ENCODE measurements at places on chromosomes 7 and 10.

- DNase-seq: no peak
Observed at GRCh38 chr10:79336739-79337138, 10.5 kb upstream of the PPIF start.

DNA sequence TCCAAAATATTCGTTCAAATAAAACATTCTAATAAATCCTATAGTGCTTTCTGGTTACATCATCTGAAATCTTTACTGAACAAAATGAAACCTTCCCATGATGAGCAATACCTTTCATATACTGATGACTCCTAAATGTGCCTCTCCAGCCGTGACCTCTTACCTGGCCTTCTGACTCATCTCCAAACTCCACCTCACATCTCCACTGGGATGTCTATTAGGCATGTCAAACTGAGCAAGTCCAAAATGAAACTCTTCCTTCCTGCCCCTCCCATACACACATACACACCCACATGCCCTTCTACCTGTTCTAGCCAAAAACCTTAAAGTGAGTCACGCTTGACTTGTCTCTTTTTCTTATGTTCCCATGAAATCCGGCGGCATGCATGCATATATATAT lies 22.9 kb downstream of the GSAP start:
- DNase-seq: peak; percentile 32

- no peak for DNase-seq
Observed at GRCh38 chr10:86019141-86019540, 347.5 kb downstream of the GRID1 start.

DNA sequence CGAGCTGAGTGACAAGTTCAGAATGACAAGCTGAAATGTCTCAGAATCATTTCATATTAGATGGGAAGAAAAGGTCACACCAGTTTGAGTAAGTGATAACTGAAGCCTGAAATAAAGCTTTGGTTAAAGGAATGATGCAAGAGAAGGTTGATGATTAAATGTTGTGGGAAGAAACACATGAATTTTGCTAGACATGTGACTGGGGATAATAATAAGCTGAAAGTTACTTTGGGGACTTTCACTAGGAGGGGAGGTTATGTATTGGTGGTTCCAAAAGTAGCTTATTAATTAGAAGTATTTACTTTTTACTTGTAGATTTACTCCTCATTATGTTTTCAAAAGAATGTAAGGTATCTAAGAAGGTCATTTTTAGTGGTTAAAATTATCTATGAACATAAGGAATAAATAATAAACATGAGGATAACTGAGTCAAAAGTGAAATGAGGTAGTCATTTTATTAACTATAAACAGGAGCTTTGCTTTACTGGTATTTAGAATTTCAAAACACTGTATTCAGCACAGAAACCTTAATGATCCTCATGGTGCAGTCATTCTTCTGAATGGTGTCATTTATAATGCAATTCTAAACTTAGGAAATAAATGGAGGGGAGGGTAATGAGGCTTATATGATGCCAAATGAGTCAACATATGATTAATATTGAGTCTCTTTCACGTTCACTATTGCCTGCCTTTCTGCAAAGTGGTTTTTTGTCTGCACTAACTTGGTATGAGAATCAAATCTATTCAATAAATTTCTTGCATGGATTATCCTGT lies 63.7 kb downstream of the PRKG1 start:
- DNase-seq: no peak

GRCh38 chr7:968205-969105 lies 6.9 kb downstream of the COX19 start:
- no peak for DNase-seq
